A549 treated with CORT108297 at 1 μM for 4 hours (cell line): ENCODE measurements at places on chromosomes 1 and 21. TPM values are rescaled to one million over a fixed set of nuclear protein-coding genes. Genes with fewer than 3 reads are reported as not detected.

ARHGAP30 gene
- total RNA-seq = 0.05 to 0.14 TPM (median 0.07 TPM) in 5 replicates

SH3BGR gene
- 0.95 to 1.2 TPM (median 1.2 TPM) in 5 replicates for total RNA-seq

MNDA gene
- not detected in 5 replicates for total RNA-seq

OPTC gene
- not detected in 5 replicates for total RNA-seq

LCE1F gene
- not detected in 5 replicates for total RNA-seq

PDXK gene
- 192 to 315 TPM (median 281 TPM) in 5 replicates for total RNA-seq

OR10X1 gene
- not detected in 5 replicates for total RNA-seq

SLFNL1 gene
- 0.02 to 0.09 TPM (median 0.05 TPM) in 4 of 5 replicates, not detected in the other for total RNA-seq

GPR37L1 gene
- total RNA-seq = 0.10 to 0.19 TPM (median 0.16 TPM) in 5 replicates

SH3D21 gene
- 1.6 to 2.5 TPM (median 1.9 TPM) in 5 replicates for total RNA-seq

CAPN9 gene
- total RNA-seq = not detected in 5 replicates

RIPPLY3 gene
- 0.48 to 0.63 TPM (median 0.57 TPM) in 5 replicates for total RNA-seq

C1orf141 gene
- not detected in 5 replicates for total RNA-seq

CA6 gene
- total RNA-seq = not detected in 5 replicates

FRRS1 gene
- total RNA-seq = 1.8 to 2.2 TPM (median 1.8 TPM) in 5 replicates

F11R gene
- total RNA-seq = 30.7 to 59.9 TPM (median 54.1 TPM) in 5 replicates

TIE1 gene
- total RNA-seq = not detected in 5 replicates

ADGRL2 gene
- 9.2 to 12.2 TPM (median 11.2 TPM) in 5 replicates for total RNA-seq

C1orf94 gene
- not detected in 5 replicates for total RNA-seq

DNM3 gene
- 0.44 to 1.1 TPM (median 0.75 TPM) in 5 replicates for total RNA-seq

KIAA0040 gene
- total RNA-seq = 0.39 to 0.67 TPM (median 0.53 TPM) in 5 replicates

NUAK2 gene
- 28.8 to 35.2 TPM (median 32.9 TPM) in 5 replicates for total RNA-seq

FCRL5 gene
- total RNA-seq = not detected in 5 replicates

FYB2 gene
- total RNA-seq = not detected in 5 replicates

MMP23B gene
- total RNA-seq = 0.30 to 0.73 TPM (median 0.60 TPM) in 5 replicates

NOS1AP gene
- total RNA-seq = 0.33 to 0.51 TPM (median 0.40 TPM) in 5 replicates
